ENCODE measurements at places on chromosomes 2 and 18.

DNA sequence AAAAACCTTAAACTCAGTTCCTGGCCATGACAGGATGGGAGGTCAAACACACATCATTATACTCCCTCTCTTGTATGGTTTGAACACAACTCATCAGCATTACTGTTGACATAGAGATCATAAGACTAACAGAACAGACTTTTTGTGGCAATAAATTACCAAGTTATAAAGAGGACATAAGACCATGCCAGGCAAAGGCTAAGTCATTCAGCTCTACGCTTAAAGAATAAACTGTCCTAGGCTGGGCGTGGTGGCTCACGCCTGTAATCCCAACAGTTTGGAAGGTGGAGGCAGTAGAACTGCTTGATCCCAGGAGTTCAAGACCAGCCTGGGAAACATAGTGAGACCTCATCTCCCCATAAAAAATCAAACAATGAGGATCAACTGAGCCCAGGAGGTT, 16.4 kb downstream of the NLRC4 start:
- no peak for DNase-seq

GRCh38 chr18:3283253-3283863, 21.4 kb downstream of the MYL12B start:
- no peak for DNase-seq

- no peak for DNase-seq
Observed at GRCh38 chr2:124318913-124319312, 293.8 kb downstream of the CNTNAP5 start.

DNA sequence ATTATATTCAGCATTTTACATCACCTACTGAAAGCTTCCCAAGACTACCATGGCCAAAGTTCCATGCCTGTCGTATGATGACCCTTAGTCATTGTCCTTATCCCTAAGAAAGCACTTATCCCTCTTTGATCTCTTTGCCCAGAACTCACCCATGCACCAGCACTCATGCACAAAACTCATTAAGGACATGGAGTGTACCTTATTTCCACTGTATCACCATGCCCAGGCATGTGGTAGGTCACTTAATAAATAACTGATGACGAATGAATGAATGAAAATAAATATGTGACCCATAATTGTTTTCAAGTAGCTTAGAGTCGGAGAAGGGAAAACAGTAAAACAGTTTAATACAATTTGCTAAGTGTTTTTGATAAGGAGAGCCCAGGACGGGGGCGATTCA, 220.1 kb downstream of the IKZF2 start:
- no peak for DNase-seq

DNA sequence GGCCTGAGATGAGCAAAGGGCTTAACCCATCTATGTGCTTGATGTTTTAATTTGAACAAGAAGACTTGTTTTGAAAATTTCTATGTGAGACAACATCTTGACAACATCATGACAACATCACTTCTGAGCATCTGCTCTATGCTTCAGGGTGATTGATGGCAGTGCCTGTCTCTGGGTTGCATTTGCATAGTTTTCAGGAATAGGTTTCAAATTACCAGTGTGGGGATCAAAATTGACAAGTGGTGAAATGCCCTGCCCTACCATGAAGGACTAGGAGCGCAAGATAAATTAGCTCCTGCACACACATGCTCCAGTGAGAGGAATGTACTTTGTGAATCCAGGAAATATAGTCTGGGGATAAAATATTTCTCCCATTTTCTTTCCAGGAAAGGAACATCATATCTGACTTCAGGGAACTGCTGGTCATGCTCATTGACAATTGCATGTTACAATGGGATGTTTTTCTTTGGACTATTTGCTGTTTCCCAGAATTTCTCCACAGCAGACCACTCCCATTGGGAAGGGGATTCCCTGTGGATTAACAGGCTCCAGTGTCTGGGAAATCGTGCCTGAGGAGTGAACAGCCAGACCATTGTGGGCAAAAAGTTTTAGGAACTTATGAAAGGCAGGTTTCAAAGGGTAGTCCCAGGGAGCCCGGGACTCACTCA, 45.3 kb upstream of the IL1R2 start:
- DNase-seq, result no peak

DNA sequence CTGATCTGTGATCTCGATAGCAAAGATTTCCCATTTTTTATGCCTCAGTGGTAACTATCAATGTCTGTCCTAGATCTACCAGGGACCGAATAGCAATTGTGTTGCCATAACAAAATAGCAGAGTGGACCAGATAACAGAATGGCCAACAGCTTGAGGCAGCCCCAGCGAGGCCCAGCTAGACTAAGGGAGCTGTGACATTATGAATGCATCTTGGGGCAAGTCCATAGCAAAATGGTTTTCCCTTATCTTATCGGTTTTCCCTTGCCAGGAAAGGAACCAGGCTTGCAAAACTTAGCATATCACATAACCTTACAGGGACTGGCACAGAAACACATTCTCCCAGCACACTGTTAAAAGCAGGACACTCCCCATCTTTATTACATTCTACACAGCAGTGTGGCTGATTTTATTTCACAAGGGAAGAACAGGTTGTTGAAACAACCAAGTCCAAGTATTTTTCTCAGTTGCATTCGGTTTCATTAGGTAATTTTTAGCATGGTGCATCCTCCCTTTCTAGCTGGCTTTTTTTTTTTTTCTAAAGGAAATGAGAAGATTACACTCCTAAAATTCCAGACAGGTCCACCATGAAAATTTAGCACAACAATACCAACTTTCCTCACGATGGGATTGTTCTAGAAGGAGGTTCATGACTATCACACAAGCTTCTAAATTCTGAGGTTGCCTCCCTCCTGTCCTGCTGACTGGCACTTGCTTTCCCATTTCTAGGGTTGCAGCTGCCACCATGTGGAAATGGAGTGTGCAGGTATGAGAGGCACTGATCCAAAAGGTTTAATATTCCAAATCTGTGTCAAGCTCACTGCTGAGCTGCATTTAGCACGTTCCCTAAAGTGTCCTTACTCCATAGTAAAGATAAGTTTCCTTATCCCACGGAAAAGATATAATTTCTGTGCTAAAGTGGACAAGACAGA, 97.0 kb upstream of the SLC35G4 start:
- peak; percentile 34 for DNase-seq

- DNase-seq, result peak; percentile 10
Observed at GRCh38 chr2:233976690-233977294, 59.6 kb downstream of the TRPM8 start.

DNA sequence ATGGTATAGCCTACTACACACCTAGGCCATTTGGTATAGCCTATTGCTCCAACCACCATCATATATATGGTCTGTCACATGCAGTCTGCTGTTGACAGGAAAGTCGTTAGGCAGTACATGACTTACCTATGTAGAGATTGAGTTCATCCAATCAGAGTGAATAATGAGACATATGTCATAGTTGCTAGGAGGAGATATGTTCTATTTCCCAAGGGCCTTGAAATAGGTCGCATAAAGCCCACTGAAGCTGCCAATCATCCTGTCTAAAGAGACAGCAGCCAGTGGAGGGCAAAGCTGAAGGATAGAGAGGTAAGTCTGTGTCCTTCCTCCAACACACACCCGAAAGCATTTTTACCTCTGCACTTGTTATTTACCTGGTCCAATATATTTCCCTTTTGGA, 263.4 kb downstream of the PTPRM start:
- peak; percentile 28 for DNase-seq

DNA sequence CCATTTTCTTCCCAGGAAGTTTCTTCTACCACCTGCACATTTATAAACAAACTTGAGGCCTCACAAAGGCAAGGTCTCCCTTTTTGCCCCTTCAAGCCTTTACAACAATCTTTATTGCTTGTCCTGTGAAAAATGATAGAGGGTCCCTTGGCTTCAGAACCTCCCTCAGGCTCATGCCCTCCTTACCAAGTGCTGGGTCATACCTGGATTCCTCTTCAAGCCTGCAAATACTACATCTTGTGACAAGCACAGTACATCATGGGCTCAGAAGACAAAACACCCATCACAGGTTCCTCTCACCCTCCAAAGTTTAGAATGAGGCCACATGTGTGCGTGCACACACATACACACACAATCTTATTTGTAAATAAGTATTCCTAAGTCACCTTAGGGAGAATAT, 9.1 kb downstream of the CAPN14 start:
- DNase-seq, result no peak

DNA sequence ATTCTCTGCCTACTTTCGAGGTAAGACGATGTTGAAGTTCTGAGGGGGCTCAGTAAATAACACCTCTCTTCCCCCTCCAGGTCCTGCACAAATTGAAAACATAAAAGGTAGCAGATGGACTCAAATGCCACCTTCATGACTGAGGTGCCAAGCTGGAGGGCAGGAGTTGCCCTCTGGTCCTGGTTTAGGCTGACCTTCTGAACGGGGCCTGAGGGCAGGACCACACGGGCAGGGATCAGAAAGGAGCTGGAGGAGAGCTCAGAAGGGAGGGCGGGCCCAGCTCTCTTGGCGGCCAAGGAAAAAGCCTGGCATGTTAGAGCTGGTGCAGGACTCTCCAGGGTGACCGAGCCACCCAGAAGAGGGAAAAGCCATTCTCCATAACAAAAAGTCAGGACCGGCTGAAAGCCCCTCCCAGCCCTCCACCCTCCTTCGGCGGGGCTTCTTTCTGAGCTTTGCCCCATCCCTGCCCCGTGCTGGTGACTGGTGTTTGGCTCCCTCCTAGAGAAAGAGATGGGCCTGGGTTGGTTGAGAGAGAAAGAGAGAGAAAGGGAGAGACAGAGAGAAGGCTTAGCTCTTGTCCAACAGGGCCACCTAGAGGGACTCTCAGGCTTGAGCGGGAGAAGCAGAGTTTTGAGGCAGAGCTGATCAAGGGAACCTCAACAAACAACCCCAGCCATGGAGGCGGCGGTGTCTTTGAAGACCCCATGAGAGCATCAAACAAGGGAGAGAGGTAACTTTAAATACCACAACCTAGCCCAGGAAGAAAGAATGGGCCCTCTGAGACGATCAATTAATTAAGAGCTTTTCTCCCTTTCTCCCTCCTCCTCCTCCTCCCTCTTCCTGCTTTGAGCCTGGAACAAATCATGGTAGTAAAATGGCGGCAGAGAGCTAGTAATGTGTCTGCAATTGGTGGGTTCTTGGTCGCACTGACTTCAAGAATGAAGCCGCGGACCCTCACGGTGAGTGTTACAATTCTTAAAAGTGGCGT, 50.8 kb downstream of the WIPF1 start:
- peak; percentile 13 for DNase-seq

DNA sequence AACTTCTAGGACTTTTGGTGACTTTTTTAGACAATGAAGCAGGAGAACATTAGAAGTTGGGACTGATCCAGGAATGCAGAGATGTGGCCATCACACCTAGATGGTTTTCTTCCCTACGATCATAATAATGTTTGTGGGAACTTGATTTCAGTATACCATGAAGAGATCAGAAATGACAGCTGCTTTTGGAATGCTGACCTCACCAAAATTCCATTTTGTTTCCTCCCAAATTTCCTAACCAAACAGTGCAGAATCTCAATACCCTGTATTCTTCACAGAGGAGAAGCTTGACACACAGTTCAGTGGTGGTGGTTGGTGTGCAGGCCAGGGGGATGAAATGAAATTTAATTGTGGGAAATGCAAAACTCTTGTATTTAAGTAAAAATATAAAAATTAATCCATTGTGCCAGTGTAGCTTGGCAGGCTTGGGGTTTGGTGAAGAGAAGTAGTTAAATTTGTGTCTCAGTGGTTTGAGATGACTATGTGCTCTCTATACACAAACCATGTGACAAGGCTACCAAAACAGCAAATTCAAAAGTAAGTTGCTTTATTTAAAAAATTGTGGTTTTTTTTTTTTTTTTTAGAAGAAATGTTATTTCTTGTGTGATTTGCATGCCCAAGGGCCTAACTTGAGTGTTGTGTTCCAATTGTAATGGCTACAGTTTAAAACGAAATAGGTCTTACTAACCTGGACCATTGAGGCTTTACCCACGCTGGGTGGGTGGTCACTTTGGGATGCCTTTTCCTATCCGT, 252.4 kb downstream of the LPIN1 start:
- DNase-seq, result no peak

- no peak for DNase-seq
Observed at GRCh38 chr2:67219651-67220050, 177.5 kb upstream of the ETAA1 start.

GRCh38 chr18:62617793-62618591, 95.2 kb downstream of the ZCCHC2 start:
- no peak for DNase-seq

- DNase-seq, result no peak
Observed at GRCh38 chr2:223832241-223832903, 5.0 kb downstream of the AP1S3 start.

DNA sequence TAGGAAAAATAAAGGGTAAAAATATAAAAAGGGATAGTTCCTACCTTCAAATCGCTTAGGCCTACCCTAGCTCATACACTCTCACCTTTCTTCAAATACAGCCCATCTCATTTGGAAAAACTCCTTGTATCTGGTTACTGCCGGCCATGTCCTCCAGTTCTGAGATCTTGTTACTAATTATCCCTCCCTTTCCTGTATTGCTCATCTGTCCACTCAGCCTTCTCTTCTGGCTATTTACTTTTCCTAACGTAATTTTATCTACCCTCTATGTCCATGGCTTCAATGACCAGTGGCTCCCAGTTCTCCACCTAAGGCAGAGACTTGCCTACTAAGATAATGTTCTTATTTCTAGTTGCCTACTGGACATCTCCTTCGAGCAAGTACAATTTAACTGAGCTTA, 342.9 kb upstream of the ACVR2A start:
- no peak for DNase-seq

- DNase-seq, result peak; percentile 54
Observed at GRCh38 chr2:105455488-105456003, 56.7 kb upstream of the FHL2 start.

GRCh38 chr18:47390410-47391024, 139.1 kb upstream of the SKOR2 start:
- DNase-seq, result no peak

- no peak for DNase-seq
Observed at GRCh38 chr2:222242532-222242931, 56.3 kb downstream of the PAX3 start.

GRCh38 chr2:78162202-78162601, 640.0 kb upstream of the LRRTM4 start:
- DNase-seq, result no peak

DNA sequence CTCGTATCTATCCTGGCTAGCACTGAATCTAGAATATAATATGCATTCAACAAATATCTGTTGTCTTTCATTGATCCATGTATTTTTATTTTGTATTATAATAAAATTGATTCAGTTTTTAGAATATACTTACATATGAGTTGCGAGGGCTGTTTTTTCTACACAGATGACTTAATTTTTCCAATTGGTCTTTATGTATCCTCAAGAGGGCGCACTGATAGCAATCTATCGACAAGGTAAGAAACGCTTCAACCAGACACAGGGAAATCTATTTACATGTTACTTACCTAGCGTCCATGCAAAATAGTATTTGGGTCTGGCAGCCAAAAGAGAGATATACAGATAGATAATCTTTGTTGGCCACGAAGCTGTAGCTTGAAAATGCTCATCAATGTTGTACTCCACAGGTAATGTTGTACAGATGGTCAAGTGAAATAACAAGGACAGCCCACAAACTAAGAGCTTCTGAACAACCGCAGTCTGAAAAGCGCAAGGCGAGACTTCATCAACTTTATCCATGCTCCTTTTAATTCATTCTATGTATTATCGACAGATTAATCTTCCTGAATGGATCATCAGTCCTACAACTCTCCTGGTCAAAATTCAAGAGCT, 35.5 kb upstream of the KIDINS220 start:
- peak; percentile 34 for DNase-seq

Data from DMS 273 treated with DMSO at 0.1 percent for 48 hours (cell line).